ENCODE measurements at places on chromosomes 12 and 14. TPM values are rescaled to one million over a fixed set of nuclear protein-coding genes. Genes with fewer than 3 reads are reported as not detected.
A peak's percentile ranks its signal among the peaks of the same experiment; 100 is the strongest.

- no peak overlapping the region for H3K4me3 ChIP-seq
- H3K27me3 ChIP-seq: no peaks in the 10 kb centered on the region
- peaks cover 2% of the 10 kb centered on the region for H3K4me1 ChIP-seq
Observed at GRCh38 chr14:38078393-38078792, 129.3 kb upstream of the SSTR1 start.

DNA sequence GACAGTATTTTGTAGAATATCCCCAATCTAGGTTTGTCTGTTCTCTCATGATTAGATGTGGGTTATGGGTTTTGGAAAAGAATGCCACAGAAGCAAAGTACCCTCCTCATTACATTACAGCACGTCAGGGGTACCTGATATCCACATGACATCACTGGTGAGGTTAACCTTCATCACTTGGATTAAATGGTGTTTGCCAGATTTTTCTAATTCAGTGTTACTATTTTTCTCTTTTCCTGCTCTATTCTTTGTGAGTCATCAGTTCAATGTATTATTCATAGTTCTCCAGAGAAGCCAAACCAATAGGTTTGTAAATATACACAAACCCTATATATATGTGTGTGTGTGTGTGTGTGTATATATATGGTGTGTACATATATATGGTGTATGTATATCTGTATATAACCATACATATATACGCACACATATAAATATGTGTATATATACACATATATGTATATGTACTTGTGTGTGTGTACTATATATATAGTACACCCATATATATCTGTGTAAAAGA is 131.4 kb downstream of the LMNTD1 start:
- no peak overlapping the region for H3K27ac ChIP-seq
- H3K4me3 ChIP-seq: no peak overlapping the region
- peak; percentile 24 for DNase-seq
- H3K4me1 ChIP-seq: no peaks in the 10 kb centered on the region

DNA sequence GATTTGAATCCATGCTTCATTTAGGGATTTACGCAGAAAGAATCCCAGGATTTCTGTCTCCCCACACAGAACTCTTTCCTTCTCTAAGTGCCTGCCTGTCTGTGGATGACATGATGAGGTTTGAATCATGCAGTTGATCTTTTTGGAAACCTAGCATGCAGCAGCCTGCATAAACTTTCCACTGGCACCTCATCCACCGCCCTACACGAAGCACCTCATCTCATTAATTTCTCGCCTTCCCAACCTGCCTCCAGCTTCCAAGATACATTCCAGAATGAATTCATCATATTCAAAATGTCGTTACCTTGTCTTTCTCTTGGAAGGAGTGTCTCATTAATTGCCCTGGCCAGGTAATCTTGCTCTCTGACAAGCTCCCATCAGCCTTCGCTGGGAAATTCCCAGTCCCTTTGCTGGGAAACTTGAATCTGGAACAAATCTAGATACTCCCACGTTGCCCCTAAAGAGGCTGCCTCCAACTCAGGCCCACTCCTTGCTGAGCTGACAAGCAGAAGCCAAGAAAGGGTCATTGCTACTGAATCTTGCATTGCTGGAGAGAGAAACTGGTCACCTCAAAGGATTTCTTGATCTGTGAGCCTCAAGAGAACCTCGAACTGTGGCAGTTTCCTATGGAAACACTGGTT is 48.2 kb downstream of the SERPINA3 start:
- H3K27ac ChIP-seq: no peak overlapping the region
- no peak overlapping the region for H3K4me3 ChIP-seq
- H3K27me3 ChIP-seq: no peaks in the 10 kb centered on the region
- peaks cover 2% of the 10 kb centered on the region for H3K4me1 ChIP-seq
- no peak for DNase-seq

GRCh38 chr12:47652521-47653234 is 53.2 kb downstream of the RPAP3 start:
- H3K27me3 ChIP-seq: no peaks in the 10 kb centered on the region
- no peak overlapping the region for H3K4me3 ChIP-seq
- peaks cover 6% of the 10 kb centered on the region for H3K4me1 ChIP-seq
- no peak for DNase-seq
- no peaks in the 10 kb centered on the region for H3K36me3 ChIP-seq
- no peak overlapping the region for H3K27ac ChIP-seq

GRCh38 chr12:64678835-64679234 is 68.5 kb downstream of the RASSF3 start:
- peaks cover 14% of the 10 kb centered on the region for H3K4me1 ChIP-seq
- no peak for DNase-seq
- H3K27ac ChIP-seq: no peak overlapping the region
- no peaks in the 10 kb centered on the region for H3K36me3 ChIP-seq

- peaks cover 29% of the 10 kb centered on the region for H3K36me3 ChIP-seq
- no peaks in the 10 kb centered on the region for H3K4me1 ChIP-seq
- H3K27ac ChIP-seq: no peak overlapping the region
- H3K27me3 ChIP-seq: no peaks in the 10 kb centered on the region
- no peak overlapping the region for H3K4me3 ChIP-seq
Observed at GRCh38 chr12:109920261-109920780, 20.2 kb downstream of the TCHP start.

DNA sequence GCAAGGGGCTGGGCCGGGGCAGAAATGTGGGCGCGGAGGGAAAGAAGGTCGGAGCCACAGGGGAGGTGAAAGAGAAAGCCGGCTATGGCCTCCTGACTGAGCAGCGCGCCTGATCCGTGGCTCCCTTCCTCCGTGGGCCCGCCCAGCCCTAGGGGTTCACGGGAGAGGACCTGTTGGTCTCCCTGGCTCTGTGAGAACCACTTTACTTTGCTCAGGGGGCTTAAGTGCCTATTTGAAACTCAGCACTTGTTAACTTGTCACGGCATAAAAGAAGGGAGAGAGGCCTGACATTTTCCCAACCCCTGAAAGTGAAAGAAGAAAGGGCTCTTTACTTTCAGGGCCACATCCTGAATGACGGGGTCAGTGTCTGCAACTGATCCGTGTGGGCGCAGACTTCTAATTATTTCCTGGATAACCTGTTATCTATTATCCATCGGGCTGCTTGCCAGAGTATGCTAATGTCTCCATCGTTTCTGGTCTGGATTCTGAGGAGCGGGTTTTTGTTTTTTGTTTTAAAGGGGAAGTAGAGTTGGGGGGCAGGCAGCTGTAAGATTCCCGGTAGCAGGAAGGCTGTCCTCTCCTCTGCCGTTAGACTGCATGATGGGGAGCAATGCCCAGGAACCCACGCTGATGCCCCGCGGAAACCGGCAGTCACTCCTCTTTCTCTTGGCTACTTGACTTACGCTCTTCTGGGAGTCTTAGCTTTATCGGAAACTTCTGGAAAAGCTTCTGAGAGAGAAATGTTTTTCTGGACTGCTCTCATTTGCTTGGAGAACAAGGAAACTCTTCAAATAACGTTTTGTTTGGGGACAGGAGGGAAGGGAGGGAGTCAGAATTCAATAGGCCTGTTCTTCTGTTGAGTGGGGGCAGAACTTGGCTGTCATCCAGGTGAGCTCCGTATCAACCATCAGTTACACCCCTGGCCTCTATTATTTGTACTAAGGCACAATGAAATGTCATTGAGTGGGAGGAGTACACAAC is 127.7 kb upstream of the MAX start:
- DNase-seq: no peak
- no peak overlapping the region for H3K4me3 ChIP-seq
- H3K27me3 ChIP-seq: no peaks in the 10 kb centered on the region
- peak overlapping the region; percentile 65 for H3K27ac ChIP-seq
- no peaks in the 10 kb centered on the region for H3K36me3 ChIP-seq

GRCh38 chr12:5220835-5221234 is 177.2 kb downstream of the KCNA5 start:
- peaks cover 19% of the 10 kb centered on the region for H3K27me3 ChIP-seq
- no peaks in the 10 kb centered on the region for H3K4me1 ChIP-seq
- H3K4me3 ChIP-seq: no peak overlapping the region
- no peaks in the 10 kb centered on the region for H3K36me3 ChIP-seq
- peak; percentile 11 for DNase-seq

DEPDC4 gene
- 0.72 TPM for total RNA-seq

SYNDIG1L gene
- not detected for total RNA-seq

Data from IMR-90 (cell line).